ENCODE measurements at places on chromosomes 7 and 10. TPM values are rescaled to one million over a fixed set of nuclear protein-coding genes. Genes with fewer than 3 reads are reported as not detected.

AKR1D1 gene
- not detected for total RNA-seq

ZNF239 gene
- total RNA-seq, result 4.4 TPM

LIPK gene
- not detected for total RNA-seq

NUTM2D gene
- total RNA-seq, result 2.1 TPM

ANKRD26 gene
- total RNA-seq, result 6.8 TPM

RABGEF1 gene
- 39.6 TPM for total RNA-seq

RELN gene
- total RNA-seq, result 5.0 TPM

JCAD gene
- total RNA-seq, result 94.8 TPM

CACNB2 gene
- total RNA-seq, result 21.6 TPM

TRIM8 gene
- 125 TPM for total RNA-seq

TAC1 gene
- total RNA-seq, result 0.19 TPM

Data from posterior vena cava (tissue), 2 donors.